ENCODE measurements at places on chromosomes 12 and 14.

DNA sequence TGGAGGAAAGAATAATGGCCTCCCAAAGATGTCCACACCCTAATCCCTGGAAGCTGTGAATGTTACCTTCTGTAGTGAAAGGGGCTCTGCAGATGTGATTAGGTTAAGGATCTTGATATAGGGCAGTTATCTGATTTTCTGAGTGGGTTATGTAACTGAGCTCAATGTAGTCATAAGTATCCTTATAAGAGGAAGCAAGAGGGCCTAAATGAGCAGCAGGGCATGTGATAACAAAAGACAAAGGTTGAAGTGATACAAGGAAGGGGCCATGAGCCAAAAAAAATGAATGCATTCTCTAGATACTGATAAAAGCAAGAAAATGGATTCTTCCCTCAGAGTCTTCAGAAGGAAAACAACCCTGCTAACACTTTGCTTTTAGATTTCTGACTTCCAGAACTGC lies 78.8 kb downstream of the OSBPL8 start:
- no peak for DNase-seq

DNA sequence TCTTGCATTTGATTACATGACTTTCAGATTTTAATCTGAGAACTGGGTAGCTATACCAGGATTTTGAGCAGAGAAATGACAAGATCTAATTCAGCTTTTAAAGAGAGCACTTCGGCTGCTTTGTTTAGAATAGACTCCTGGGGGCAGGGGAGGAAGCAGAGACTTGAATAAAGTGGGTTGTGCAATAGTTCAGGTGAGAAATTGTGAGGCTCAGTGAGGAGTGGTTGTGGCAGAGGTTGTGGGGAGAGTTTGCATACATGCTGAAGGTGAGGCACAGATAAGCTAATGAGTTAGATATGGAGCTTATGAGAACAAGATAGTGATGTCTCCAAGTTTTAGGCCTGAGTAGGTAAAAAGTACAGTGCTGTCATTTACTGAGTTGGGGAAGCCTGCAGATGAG lies 281.4 kb downstream of the FLRT2 start:
- DNase-seq = no peak

DNA sequence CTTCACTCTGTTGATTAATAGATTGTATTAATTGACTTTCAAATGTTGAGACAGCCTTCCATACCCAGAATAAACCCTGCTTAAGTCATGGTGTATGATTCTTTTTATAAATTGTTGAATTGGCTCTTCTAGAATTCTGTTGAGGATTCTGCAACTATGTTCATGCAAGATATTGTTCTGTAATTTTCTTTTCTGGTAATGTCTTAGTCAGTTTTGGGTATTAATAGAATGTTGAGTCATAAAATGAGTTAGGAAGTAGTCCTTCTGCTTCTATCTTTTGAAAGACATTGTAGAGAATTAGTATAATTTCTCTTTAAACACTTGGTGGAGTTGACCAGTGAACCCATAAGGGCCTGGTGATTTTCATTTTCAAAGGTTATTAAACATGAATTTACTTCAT lies 958.9 kb downstream of the LRFN5 start:
- DNase-seq = no peak

DNA sequence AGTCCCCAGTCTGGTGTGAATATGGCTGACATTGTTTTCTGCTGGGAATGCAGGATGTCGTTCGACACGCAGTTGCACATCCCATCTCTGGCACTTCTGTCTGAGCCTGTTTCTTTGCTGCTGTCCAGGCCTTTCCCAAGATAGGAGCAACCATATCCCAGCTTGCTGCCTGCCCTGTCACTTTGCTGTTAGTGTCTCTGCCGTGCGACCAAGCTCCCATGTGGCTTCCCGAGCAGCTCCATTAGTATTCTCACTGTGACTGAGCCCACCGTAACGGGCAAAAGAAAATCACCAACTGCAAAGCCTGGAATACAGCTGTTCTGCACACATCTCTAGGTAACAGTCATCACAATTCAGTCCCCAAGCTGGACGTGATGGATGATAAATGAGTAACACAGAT lies 66.0 kb upstream of the CPSF6 start:
- no peak for DNase-seq

GRCh38 chr14:104843006-104843405 lies 22.1 kb upstream of the CEP170B start:
- DNase-seq = no peak

DNA sequence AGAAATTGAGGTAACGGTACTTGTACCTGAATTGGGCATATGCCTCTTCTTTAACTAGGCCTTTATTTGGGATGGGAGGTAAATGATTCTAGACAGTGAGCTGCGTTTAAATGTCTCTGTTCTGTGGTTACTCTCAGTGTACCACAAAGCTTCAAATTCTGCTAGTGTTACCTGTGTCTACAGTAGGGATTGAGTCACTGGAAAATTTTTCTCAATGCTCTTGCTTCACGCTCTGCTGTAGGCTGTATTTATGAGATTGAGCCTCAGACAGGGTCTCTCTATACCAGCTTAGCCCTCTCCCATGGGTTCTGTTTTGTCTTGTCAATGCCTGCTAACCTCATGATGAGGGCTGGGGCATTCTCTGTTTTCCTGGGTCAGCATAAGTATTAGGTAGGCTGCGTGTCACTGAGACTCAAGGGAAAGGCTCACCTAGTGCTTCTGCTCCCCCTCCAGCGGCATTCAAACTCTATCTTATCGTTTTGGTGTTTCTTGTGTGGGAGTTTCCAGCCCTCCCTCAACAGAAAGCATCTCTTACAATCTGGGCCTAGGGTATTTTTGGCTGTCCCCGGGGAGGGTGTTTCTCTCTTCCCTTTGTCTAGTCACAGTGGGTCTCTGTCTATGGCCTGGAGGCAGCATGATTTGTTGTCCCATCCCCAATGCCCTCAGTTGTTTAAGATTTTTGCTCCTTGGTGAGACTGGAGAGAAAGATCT lies 285.8 kb downstream of the ADGRD1 start:
- DNase-seq = no peak

- no peak for DNase-seq
These were observed 30.7 kb downstream of the GUCY2C start for GRCh38 chr12:14665354-14666348.

- no peak for DNase-seq
These were observed 1.3 kb upstream of the WASHC3 start for GRCh38 chr12:102063069-102063468.

Data from stimulated activated naive CD4-positive, alpha-beta T cell treated with Interleukin-2 at 50 U/mL for 16 hours (primary cell).